ENCODE measurements at places on chromosomes 5 and 9.

DNA sequence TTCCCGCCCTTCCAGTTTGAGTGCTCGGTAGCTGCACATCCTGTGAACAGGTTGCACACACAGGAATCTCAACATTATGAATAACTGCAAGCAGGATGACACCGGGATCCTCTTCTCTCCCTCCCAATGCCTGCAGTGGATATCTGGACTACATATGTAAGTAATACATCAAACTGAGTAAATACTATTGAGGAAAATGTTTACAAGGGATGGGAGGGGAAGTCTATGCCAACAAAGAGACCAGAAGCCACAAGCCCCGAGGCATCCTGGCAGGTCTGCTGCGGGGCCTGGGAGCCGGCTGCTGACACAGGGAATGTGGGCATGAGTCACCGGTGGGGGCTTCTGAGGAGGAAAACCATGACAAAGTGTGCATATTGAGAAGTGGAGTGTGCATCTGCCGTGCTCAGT, 8.6 kb upstream of the ANKRD33B start:
- DNase-seq, result no peak

DNA sequence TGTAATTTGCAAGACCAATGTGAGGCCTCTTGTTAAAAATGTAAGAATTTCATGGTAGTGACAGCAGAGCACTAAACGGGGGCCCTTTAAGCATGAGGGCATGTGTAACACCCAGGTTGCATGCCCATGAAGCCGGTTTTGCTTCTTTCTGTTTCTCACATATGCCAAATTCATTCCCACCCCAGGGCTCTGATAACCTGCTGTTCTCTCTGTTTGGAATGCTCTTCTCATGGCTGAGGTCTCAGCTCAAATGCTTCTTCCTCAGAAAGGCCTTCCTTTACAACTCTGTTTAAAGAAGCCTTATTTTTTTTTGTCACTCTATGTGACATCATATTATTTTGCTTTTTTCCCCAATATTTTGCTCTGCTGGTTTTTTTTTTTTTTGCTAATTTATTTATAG, 369.0 kb downstream of the KIAA0825 start:
- no peak for DNase-seq

- no peak for DNase-seq
These were observed 143.4 kb upstream of the CDH6 start for GRCh38 chr5:31049936-31050704.

DNA sequence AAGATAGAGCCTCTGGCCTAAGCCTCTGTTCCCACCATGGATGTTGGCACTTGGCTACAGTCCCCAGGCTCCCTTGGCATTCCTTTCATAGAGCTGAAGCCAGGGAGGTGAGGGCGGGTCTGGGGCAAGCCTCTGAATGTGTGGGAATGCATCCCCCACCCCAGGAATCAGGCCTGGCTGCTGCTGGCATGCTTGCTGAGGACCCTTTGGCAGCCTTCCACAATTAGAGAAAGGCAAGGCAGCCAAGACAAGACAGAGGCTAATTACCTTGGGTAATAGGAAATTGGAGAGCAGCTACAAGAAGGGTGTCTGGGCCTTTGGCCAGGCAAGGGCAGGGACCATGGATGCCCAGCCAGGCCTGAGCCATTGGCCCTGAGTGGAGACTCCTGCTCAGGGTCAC, 204.4 kb upstream of the TRIM32 start:
- DNase-seq, result no peak

DNA sequence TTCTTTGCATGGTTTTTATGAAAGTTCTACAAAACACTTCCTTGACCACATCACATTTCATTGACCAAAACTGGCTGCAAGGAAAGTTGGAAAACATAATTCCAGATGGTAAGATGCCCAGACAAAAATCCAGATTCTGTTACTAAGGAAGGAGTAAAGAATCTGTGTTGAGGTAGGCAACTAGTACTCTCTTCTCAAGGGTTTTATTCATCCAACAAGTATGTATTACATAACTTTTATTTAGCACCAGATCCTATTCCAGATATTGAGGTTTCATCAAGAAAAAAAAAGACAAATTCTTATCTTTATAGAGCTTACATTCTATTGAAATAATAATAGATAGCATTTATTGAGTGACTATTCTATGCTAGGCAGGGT, 43.2 kb upstream of the UGCG start:
- no peak for DNase-seq

- no peak for DNase-seq
These were observed 4.0 kb downstream of the SQSTM1 start for GRCh38 chr5:179824745-179825112.

DNA sequence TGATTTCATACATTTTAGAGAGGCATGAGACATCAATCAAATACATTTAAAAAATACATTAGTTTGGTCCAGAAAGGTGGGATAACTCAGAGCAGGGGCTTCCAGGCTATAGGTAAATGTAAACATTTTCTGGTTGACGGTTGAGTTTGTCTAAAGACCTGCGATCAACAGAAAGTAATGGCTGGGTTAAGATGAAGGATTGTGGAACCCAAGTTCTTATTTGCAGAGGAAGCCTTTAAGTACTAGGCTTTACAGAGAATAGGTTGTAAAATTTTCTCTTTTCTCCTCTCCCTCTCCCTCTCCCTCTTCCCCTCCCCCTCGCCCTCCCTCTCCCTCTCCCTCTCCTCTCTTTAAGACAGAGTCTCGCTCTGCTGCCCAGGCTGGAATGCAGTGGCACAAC, 50.8 kb downstream of the PTTG1 start:
- no peak for DNase-seq

GRCh38 chr9:24846248-24846912, 300.7 kb upstream of the IZUMO3 start:
- DNase-seq, result no peak

- no peak for DNase-seq
These were observed 177.6 kb upstream of the SMARCA2 start for GRCh38 chr9:1837453-1838084.

GRCh38 chr5:4613440-4613839, 526.7 kb upstream of the ADAMTS16 start:
- DNase-seq, result no peak

DNA sequence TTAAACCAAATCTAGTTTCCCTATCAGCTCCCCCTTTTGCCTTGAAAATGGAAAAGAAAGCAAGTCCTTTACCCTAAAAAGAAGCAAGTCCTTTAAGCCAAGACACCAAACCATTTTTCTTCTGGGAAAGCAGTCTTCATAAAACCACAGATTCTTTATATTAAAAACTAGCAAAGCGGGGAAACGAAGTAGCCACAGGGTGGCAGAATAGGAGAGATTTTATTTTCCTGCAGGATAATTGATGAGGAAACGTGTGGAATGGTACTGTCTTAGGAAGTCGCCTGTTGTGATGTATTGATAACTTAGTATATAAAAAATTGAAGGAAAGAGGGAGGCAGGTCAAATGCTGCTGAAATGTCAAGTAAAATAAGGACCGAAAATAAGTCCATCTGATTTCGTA, 41.1 kb downstream of the ZNF883 start:
- DNase-seq, result no peak

- no peak for DNase-seq
These were observed 38.4 kb downstream of the PRKACG start for GRCh38 chr9:68975365-68976043.

DNA sequence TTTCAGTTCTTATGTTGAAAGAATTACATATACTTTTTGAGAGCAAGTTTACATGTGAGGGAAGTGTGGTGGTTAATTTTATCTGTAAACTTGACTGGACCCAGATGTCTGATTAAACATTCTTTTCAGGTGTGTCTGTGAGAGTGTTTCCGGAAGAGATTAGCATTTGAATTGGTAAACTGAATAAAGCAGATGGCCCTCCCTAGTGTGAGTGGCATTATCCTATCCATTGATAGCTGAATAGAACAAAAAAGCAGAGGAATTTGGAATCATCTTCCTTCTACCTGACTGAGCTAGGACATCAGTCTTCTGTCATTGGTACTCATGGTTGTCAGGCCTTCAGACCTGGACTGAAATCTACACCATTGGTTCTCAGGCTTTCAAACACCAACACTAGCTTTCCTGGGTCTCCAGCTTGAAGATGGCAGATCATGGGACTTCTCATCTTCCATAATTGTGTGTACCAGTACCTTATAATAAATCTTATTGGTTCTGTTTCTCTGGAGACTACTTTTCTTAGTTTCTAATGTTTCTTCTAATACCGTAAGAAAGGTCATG, 36.6 kb downstream of the NREP start:
- DNase-seq, result no peak
